Femur (tissue), 1 donor: ENCODE measurements at places on chromosomes 7 and 10.

DNA sequence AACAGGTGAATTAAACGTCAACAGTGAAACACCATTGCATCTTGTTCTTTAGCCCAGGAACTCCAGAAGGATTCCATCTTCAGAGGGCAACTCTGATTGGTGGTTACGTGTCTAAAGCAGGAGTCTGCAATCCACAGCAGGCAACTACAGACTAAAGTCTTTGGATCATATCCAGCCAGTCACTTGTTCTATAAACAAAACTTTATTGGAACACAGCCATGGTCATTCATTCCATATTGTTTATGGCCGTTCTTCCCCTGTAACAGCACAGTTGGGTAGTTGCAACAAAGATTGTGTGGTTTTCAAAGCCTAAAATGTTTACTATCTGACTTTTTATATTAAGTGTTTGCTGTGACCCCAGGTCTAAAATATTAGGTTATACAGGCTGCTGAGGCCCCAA is 94.7 kb upstream of the IMMP2L start:
- no peak for DNase-seq

GRCh38 chr7:117955046-117955445 is 81.8 kb upstream of the CTTNBP2 start:
- no peak for DNase-seq

DNA sequence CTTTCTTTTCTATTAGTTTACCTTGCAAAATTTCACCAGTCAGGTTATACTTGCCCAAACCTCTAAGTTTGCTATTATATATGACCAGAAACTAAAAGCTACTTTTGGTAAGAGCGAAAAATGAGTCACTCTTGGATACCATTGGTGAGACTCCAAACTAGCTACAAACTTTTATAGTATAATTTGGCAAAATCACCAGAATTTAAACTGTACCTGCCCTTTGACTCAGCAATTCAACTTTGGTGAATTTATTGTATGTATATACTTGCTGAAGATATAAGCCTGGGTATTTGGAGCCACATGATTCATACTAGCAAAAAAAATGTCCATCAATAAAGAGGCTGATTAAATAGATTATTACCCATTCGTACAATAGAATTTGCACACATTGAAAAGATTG is 178.7 kb upstream of the STEAP1 start:
- no peak for DNase-seq

GRCh38 chr7:129828989-129829736 is 123.6 kb downstream of the UBE2H start:
- DNase-seq, result no peak

- peak; percentile 70 for DNase-seq
Measured at GRCh38 chr10:132418527-132419416, 21.8 kb downstream of the PWWP2B start.

GRCh38 chr7:129703751-129704150 is 92.2 kb downstream of the NRF1 start:
- no peak for DNase-seq

DNA sequence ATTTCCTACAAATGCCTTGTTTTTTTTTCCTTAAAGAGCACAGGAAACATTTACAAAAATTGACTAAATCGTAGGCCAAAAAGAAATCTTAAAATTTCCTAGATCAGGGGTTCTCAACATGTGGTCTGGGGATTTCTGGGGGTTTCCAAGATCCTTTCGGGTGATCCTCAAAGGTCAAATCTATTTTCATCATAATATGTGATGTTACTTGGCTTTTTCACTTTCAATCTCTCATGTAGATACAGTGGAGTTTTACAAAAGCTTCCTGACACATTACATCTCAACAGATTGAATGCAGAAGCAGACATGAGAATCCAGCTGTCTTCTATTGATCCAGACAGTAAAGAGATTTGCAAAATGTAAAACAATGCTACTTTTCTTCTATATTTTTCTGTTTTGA is 497.3 kb downstream of the INHBA start:
- no peak for DNase-seq

GRCh38 chr7:1156782-1157535 is 3.0 kb downstream of the ZFAND2A start:
- no peak for DNase-seq

DNA sequence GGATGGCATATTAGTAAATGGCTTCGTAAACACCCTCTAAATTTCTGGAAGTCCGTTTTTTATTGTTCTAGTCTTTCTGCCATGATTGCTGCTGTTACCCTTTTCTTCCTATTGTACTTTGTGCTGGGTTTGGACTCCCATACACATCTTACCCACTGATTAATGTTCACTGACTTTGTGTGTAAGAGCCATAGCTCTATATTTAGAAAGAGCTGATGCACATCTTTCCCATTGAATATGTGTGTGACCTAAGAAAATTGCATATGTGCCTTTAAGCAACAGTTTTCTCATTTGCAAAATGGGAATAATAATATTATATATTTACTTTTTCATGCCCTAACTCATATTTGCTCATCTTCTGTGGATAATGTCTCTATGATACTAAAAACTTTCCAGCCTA is 135.8 kb upstream of the DLX6 start:
- no peak for DNase-seq

DNA sequence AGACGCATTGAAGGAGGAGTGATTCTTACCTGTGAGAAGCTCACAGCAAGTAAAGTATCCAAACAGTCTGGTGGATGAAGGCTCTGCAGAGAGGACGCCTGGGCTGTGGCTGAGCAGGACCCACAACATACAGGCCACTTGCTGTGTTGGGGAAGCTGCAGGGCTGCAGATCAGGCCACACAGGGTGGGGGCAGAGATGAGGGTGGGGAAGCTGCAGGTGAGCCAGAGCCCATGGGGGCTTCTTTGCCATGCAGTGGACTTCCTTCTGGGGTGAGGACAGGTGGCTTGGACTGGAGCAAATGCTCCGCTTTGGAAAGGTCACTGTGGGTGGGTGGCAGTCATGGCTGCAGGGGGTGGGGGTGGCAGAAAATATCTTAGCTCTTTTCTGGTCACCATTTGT is 214.8 kb downstream of the GLRX3 start:
- no peak for DNase-seq

GRCh38 chr7:25349283-25350017 is 121.2 kb upstream of the NPVF start:
- DNase-seq, result no peak

GRCh38 chr7:30555525-30555924 is 39.2 kb upstream of the GARS1 start:
- no peak for DNase-seq

DNA sequence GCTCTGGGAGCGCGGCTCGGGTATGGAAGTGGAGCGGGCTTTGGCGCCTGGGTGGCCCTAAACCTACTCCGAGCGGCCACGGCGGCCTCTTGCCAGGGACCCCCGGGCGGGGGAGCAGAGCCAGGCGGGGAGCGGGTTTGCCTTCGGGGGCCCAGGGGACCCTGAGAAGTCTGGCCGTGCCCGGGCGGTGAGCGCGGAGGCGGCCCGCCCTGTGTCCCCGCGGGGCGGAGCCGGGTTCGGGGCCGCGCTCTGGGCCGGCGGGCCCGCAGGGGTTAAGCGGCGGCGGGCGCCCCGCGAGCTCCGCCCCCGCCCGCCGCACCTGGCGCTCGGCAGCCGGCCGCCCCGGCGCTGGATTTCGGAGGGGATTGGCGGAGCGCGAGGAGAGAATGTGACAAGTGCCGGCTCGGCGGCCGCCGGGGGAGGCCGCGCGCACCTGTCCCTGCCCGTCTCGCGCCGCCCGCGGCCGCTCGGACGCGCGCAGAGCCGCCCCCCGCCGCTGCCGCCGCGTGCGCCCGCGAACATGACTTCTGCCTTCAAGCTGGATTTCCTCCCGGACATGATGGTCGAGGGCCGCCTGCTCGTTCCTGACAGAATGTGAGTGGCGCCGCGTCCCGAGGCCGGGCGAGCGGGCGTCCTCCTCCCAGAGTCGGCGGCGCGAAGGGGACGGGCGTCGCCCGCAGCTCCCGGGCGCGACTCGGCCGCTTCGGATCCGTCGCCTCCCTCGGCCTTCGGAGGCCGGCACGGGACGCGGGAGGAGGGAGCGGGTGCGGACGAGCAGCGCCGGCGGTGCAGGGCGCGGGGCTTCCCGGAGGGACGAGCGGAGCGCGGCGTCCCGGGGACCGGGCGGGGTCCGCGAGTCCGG is at the start of gene CELF2:
TSS of gene CELF2 (plus strand) at position 303 of the 862 bp plus-strand sequence. CDS start at position 521, 218 bp downstream.
- peak; percentile 82 for DNase-seq

DNA sequence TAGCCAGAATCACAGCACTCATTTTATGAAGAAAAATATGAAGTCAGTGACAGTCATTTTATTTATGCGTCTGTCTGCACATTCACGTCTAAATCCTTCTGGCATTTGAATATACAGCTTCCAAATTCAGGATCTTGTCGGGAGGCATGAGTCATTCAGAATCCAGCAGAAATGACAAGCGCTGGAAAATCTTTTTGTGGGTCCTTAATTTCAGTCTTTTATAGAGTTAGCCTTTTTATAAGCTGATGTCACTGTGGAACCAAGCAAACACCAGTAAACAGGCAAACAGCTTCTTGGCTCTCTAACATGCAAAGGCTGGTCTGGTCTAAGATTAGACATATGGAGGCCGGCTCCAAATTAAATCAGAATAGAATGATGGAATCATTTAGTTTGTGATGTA is 388.2 kb upstream of the TEX47 start:
- DNase-seq, result no peak

GRCh38 chr7:123534383-123535260 is at the start of gene IQUB:
Gene IQUB, minus strand, starts transcription at chr7:123534595. Its CDS starts 22,255 bp downstream, at chr7:123512340.
- DNase-seq, result peak; percentile 98
